Astrocyte of the cerebellum (primary cell): ENCODE measurements at places on chromosomes 5 and 9.

- no peak for DNase-seq
Observed at GRCh38 chr9:72648324-72649126, 127.1 kb downstream of the TMC1 start.

DNA sequence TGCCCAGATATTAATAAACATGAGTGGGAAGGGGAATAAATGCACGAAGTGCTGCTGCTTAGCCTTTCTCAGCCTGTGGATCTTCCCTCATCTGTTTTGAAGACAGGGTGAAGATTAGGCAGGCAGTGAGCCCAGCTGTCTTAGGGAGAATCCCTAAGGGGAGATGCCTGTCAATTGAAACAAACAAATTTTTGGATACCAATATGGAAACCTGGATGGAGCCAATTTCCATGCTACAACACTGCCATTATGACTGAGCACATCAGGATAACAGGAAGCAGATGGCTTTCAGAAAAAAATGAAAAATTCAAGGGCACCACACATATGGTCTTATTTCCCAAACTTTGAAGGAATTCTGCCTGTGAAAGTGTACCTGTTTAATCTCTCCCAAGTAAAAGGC is 80.3 kb downstream of the HMHB1 start:
- DNase-seq = no peak

DNA sequence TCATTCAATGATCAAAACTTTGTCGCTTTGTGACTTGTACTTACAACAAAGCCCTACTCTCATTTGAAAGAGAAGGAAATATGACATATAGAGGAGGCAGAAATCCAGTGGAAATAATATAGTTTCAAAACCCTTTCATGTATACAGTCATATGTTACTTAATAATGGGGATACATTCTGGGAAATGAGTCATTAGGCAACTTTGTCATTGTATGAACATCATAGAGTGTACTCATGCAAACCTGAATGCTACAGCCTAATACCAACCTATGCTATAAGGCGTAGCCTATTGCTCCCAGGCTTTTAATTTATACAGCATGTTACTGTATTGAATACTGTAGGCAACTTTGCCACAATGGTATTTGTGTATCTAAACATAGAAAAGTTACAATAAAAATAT is 69.0 kb upstream of the SMC2 start:
- DNase-seq = no peak

GRCh38 chr9:21958833-21959232 is 35.4 kb downstream of the CDKN2A start:
- no peak for DNase-seq

GRCh38 chr9:29332789-29333188 is 1759.5 kb upstream of the C9orf72 start:
- no peak for DNase-seq

DNA sequence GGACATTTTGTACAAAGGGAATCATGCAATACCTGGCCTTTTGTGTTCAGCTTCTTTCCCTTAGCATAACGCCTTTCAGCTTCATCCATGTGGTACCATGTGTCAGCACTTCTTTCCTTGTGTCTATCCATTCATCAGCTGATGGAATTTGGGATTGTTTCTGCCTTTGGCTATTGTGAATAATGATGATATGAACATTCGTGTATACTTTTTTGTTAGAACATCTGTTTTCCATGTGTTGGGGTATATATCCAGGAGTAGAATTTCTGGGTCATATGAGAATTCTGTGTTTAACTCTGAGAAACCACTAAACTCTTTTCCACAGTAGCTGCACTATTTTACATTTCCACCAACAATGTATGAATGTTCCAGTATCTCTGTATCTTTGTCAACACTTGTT is 14.8 kb upstream of the PRRC2B start:
- DNase-seq = no peak

DNA sequence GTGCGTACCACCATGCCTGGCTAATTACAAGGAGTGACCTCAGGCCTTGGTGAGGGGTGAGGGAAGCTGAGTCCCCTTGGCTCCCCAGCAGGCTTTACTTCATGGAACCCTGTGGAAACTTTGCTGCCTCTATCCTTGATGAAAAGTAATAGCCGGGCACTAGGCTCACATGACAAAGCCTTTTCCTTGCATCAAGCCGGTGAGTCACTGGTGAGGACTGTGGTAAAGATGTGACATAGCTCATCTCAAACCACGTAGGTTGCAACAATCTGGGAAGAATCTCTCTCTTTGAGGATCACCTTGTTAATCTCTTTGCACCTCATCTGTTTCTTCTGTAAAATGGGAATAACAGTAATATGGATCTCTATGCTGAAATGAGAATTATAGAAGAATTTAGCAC is 116.3 kb upstream of the SLC25A48 start:
- DNase-seq = no peak

GRCh38 chr9:69980591-69980990 is 63.1 kb upstream of the MAMDC2 start:
- DNase-seq = no peak

- DNase-seq = no peak
Observed at GRCh38 chr5:35626108-35626507, 8.4 kb downstream of the SPEF2 start.

- no peak for DNase-seq
Observed at GRCh38 chr9:8809741-8810140, 1010.2 kb upstream of the DMAC1 start.

- DNase-seq = peak; percentile 56
Observed at GRCh38 chr5:127892467-127893207, 189.4 kb downstream of the CCDC192 start.

DNA sequence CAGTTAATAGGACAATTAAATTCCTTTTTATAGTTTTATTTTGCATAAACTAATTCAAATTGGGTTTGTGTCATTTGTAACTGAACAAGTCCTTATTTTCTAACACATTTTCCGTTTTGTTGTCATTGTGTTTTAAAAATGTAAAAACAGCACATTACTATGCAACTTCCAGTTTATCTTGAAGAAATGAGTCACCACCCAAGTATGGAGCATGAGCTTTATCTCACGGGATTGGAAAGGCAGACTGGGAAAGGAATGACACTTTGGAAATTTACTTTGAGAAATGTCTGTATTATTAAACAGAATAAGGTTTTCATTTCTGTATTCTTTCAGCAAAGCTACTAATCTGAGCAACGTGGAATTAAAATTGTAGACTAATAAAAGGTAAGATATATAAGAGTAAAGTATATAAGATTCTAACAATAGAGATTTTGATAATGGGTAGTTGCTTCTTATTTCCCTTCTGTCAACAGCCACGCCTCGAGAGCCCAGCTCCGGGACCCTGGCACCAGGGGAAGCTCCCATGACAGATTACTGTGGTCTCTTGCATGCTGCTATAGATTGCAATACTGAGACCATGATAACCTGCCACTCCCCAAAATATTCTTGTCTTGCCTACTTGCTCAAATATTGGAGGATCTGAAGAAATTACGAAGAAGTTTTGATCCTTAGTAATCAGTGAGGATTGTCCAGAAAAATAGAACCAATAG is 433.1 kb downstream of the CHSY3 start:
- DNase-seq = peak; percentile 38

DNA sequence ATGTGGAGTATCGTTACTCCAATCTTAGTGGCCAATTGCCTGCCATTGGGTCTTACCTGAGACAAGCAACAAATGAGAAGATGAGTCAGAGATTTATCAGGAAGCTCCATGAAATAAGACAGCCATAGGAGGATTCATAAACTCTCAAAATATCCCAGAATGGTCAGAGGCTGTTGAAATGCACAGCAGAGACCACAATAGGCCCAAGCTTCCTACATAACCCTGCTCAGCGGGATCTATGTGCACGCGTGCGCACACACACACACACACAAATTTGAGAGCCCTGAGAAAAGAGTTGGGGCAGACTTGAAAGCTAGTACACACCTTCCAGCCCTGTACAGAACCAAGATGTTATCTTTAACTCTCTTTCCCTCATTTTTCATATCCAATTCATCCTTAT is 9.8 kb downstream of the UIMC1 start:
- DNase-seq = no peak

DNA sequence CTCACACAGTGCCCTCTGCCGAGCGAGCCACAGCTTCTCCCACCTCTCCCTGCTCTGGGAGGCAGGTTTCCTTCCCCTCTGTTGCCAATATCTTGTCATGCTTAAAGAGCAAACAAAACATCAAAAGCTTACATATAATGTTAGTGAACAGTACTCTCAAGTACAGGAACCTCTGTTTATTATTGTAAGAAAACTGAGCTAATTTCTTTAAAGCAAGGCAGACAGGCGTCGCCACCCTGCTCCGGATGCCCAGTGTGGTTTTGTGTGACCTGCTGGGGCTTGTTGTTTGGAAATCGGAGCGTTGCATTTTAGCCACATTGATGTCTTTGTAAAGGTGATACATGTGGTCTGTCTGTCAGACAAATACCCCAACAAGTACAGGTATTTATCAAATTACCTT is 401.4 kb upstream of the IRX1 start:
- no peak for DNase-seq

DNA sequence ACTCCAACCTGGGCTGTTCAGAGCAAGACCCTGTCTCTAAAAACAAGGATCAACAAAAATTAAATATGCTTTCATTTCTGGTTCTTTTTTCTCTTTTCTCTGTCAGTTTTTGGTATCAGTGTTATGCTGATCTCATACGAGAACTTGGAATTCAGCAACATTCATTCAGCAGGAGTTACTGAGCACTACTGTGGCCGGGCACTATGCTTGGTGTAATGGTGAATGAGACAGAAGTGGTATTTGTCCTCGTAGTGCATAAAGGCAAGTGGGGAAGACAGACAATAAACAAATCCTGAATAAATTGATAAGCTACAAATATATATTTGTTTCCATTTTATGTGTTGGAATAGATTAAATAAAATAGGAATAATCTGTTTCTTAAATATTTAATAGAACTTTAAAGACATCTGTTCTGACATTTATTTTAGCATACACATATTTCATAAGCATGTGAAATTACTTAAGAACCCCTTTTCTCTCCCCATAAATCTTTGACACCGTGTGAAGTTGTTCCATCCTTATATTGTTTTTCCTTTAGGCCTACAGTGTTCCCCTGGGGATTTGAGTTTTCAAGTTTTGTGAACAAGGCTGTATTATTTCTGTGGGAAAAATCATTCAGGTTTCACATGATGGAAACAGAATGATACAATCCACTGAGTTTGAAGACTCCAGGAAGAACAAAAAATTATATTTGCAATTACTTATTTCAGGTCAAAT is 24.6 kb downstream of the UBAP1 start:
- DNase-seq = no peak

DNA sequence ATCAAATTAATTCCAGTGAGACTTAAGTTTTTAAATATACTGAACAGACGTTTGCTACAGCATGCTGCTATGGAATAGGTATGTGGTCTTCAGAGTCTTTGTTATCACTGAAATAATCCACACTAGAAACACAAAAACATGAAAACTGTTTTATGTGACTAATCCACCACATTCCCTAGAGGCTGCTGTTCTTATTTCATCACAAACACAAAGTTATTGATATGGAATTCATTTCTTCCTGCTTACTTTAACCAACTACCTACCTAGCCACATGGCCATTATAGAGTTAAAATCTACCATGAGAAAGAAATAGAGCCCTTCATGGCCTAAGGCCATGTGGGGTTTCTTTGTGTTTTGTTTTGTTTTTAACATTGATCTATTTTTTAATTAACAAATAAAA is 232.3 kb upstream of the PTGER4 start:
- no peak for DNase-seq

DNA sequence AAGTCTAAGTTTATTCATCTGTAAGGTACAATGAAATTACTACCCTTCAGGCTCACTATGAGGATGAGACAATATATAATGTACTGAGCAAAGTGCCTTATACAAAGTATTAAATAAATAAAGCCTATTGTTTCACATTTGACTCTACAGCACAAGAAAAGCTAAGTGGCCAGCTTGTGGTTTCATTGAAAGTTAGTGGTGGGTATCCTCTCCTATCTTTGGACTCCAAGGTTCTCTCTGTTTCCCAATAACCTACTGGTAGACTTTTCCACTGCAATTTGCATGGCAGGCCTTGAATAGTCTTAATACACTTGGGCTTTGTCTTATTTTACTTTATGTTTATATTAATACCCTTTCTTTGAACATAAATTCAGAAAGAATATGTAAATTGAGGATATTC is 262.7 kb downstream of the DEPDC1B start:
- no peak for DNase-seq

DNA sequence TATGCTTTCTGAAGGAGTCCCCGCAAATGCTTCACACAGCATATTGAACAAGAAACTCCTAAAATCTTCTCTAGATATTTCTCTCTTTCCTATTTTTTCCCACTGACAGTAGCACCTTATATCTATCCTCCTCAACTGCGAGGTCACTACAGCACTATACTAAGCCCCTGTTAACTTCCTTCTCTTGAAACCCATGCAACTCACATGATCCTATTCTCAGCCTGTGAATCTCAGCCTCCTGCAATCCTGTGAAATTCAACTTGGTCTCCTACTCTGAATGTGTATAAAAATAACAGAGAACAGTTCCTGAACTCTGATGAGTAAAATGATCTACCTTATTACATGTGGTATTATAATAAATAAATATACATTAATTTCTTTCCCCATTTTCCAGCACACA is 6.1 kb upstream of the PLGRKT start:
- DNase-seq = no peak

GRCh38 chr9:7178729-7179128 is 421.0 kb downstream of the KDM4C start:
- DNase-seq = no peak

GRCh38 chr5:40384782-40385390 is 294.8 kb upstream of the PTGER4 start:
- no peak for DNase-seq

DNA sequence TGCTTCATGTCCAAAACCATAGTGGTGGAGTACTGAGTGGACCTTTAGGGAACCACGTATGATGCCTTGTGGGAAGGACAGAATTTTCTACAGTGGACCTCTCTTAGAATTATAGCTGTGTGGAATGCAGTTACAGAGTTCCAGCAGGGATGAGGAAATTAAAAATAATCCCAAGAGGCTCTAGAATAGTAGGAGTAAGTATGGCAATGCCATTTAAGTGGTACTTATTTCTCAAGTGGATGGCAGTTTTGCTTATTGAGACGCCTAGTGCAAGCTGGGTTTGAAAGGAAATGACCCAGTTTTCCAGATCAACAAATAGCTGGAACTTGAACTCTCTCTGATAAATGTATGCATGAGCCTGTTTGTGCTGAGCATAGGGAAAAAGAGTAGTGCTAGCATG is 431.6 kb downstream of the PRR16 start:
- no peak for DNase-seq

GRCh38 chr5:100757618-100758017 is 145.5 kb downstream of the ST8SIA4 start:
- no peak for DNase-seq

- no peak for DNase-seq
Observed at GRCh38 chr9:130791303-130791894, 43.7 kb upstream of the ABL1 start.

DNA sequence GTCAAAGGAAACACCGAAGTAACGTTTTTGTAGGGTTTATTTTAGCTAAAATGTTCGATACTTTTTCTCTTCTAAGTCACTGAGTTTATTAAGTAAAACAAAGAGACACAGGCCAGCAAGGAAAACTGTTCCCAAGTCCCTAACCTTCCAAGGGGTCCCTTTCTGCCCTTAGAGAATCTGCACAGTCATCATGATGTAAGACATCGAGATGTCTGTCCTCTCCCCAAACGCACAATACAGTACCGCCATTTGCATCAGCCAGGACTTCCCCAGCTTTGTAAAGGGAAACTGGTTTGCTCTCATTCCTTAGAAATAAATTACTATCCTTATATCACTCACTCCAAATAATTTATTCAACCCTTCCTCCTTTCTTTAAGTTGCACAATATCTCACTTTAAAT is 89.3 kb downstream of the MARCHF11 start:
- no peak for DNase-seq
